Immature natural killer cell (primary cell): ENCODE measurements at places on chromosomes 16 and 17. TPM values are rescaled to one million over a fixed set of nuclear protein-coding genes. Genes with fewer than 3 reads are reported as not detected.

The TMEM98 gene
- not detected for polyA plus RNA-seq

The ZNF23 gene
- polyA plus RNA-seq: 5.4 TPM

The SMIM36 gene
- not detected for polyA plus RNA-seq

The GNAO1 gene
- polyA plus RNA-seq: 0.88 TPM

The AGRP gene
- not detected for polyA plus RNA-seq

The ZNF469 gene
- polyA plus RNA-seq: not detected

The CA7 gene
- 0.25 TPM for polyA plus RNA-seq

The TEKT1 gene
- polyA plus RNA-seq: not detected

The NLRC3 gene
- 68.0 TPM for polyA plus RNA-seq

The PIPOX gene
- polyA plus RNA-seq: 1.6 TPM

The PLD2 gene
- not detected for polyA plus RNA-seq

The THUMPD1 gene
- polyA plus RNA-seq: 48.3 TPM

The EFNB3 gene
- polyA plus RNA-seq: not detected

The JPH3 gene
- not detected for polyA plus RNA-seq

The NUBP1 gene
- polyA plus RNA-seq: 19.7 TPM

The UBFD1 gene
- polyA plus RNA-seq: 18.8 TPM

The CMTM2 gene
- polyA plus RNA-seq: 0.85 TPM

The SLC16A11 gene
- polyA plus RNA-seq: 3.1 TPM

The GLYR1 gene
- 27.9 TPM for polyA plus RNA-seq

The FOXL1 gene
- not detected for polyA plus RNA-seq

The FBXW10 gene
- not detected for polyA plus RNA-seq

The HEATR3 gene
- 8.5 TPM for polyA plus RNA-seq

The CACNG1 gene
- polyA plus RNA-seq: not detected

The YPEL2 gene
- 13.0 TPM for polyA plus RNA-seq

The PABPN1L gene
- not detected for polyA plus RNA-seq

The SLC5A2 gene
- polyA plus RNA-seq: 1.9 TPM

The PPP1R1B gene
- polyA plus RNA-seq: not detected

The ARHGDIG gene
- not detected for polyA plus RNA-seq

The PSMB10 gene
- polyA plus RNA-seq: 1,114 TPM

The SALL1 gene
- not detected for polyA plus RNA-seq

The KRT39 gene
- polyA plus RNA-seq: not detected

The NT5M gene
- polyA plus RNA-seq: 3.3 TPM

The MYOCD gene
- not detected for polyA plus RNA-seq

The PLA2G10 gene
- polyA plus RNA-seq: not detected

The CTRB1 gene
- polyA plus RNA-seq: not detected
